Epithelial cell of esophagus (primary cell): ENCODE measurements at places on chromosomes 16 and 17.

- DNase-seq, result no peak
These were observed 96.6 kb downstream of the MRM1 start for GRCh38 chr17:36697903-36698530.

DNA sequence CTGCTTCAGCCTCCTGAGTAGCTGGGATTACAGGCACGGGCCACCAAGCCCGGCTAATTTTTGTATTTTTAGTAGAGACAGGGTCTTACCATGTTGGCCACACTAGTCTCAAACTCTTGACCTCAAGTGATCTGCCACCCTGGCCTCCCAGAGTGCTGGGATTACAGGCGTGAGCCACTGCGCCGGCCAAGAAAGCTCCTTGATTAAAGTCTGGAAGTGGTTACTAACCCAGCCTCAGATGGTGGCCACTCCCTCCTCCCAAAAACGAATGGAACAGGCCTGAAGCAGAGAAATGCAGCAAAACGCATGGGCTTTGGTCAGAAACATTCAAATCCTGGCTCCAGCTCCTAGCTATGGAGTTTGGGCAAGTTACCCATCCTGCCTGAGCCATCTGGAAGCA lies 11.3 kb downstream of the FKBP10 start:
- DNase-seq, result no peak

DNA sequence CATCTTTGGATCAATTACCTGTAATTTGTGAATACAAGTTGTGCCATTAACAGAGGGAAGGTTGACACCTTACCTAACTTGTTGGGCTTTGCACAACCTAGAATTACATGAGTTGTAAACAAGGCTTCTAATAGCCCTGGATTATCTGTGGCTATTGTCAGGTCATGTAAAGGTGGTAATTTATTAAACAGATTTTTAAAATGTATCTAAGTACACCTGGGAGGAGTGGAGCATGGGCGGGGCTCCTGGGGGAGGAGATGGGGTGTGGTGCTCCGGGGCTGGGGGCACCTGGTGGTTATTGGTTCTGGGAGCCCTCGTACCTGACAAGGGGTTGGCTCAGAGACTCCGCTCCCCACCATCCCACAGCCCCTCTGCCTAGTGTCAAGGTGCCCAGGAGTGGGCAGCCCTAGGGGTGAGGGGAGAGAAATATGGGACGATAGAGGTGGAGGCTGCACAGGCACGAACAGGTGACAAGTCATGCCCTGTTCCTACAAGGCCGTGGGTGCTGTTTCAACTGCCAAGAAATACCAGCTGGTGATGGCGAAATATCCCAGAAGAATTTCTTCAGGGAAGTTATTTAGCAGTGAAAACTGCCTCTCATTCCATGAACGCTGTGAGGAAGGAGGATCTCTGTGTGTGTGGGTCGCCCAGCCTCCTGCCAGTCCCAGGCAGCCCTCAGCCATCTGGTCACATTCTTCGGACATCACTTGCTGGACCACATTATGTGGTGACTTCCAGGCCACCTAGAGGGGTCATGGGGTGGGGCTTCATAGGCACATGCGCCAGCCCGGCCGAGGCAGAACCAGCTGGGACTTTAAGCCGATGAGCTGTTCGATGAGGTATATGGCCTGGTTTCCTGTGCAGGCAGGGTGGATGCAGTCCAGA lies 55.5 kb upstream of the IRX3 start:
- DNase-seq, result peak; percentile 55

GRCh38 chr17:31494259-31495021 lies 103.0 kb downstream of the RAB11FIP4 start:
- DNase-seq, result peak; percentile 86

DNA sequence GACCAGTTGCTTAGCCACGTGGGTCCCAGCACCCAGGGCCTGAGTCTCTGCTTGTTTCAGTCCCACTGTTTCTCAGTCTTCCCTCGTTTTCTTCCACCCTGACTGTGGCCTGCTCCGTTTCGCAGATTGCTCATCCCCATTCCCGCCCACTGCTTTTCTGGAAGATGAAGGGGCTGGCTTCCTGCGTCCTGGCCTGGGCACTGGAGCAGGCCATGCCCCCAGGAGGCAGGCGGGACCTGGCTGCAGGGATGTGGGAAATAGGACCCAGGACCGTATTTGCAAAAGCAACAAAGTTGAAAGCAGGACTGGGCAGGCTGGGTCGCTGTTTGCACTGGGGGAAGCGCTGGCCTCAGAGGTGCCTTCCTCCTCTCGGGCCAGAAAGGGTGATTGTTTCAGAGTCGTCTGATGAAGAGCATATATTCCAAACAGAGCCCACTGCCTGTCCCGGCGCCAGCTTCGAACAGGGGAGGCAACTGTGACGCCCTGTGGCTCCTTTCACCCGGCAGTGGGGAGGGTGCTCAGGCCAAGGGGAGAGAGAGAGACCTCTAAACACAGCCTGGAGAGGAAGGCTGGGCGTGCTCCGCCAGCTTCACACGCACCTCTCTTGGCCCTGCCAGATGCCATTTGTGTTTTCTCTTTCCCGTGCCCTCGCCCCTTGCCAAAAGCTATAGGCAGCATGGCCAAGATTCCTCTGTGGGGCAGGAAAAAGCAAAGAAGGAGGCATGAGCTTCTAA lies 108.6 kb downstream of the CMIP start:
- DNase-seq, result peak; percentile 46

GRCh38 chr16:54424043-54424451 lies 137.5 kb upstream of the IRX3 start:
- DNase-seq, result peak; percentile 30

DNA sequence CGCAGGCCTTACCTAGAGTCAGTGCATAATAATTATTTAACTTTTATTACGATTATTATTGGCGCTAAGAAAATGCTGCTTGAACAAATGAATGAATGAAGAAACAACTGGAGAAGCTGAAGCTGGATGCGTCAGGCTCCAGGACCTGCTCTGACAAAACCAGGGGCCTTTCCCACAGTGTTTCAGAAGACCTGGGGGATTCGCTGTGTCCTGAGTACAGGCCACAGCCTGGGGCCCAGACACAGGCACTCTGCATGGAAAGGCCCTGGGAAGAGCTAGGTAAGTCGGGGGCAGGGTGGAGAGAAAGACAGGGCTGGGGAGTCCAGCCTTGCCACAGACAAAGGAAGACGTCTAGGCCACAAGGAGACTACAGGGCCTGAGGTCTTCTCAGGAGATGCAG lies 226.1 kb downstream of the ZNF423 start:
- no peak for DNase-seq

GRCh38 chr16:68760671-68761275 lies 23.7 kb downstream of the CDH1 start:
- DNase-seq, result peak; percentile 95
